Activated naive CD4-positive, alpha-beta T cell treated with anti-CD3 and anti-CD28 coated beads for 36 hours (primary cell): ENCODE measurements at places on chromosomes 2 and 18. TPM values are rescaled to one million over a fixed set of nuclear protein-coding genes. Genes with fewer than 3 reads are reported as not detected.

TANC1 gene
- total RNA-seq, result 2.3 TPM

CACNB4 gene
- 0.15 TPM for total RNA-seq

C2orf72 gene
- total RNA-seq, result not detected

RGPD3 gene
- total RNA-seq, result 0.20 TPM

IAH1 gene
- 70.2 TPM for total RNA-seq

NAT8 gene
- total RNA-seq, result not detected

GAL3ST2 gene
- total RNA-seq, result not detected

IL36B gene
- not detected for total RNA-seq

PLGLB1 gene
- not detected for total RNA-seq

FLACC1 gene
- 0.57 TPM for total RNA-seq

- DNase-seq, result no peak
Measured at GRCh38 chr2:235692671-235693171, 198.9 kb downstream of the AGAP1 start.

DNA sequence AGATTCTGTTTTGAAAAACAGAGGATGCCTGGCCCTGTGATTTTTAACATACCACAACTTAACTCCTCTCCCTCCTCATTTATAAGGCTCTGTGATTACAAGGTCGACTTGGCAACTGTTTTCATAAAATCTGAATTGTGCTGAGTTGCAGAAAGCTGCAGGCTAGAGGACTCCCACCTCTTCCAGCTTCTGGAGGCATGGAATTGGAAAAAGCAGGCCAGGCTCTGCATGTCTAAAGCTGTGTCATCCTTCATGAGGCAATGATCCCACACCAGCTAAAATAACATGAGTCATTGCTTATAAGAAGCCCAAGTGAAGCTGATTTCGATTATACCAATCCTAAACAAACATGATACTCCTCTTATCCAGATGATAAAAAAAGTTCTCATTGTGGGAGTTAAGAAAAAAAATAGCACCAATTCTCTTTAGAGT is 11.7 kb downstream of the ARHGAP28 start:
- DNase-seq, result no peak

GRCh38 chr2:111135910-111136297 is 15.2 kb downstream of the BCL2L11 start:
- peak; percentile 30 for DNase-seq

DNA sequence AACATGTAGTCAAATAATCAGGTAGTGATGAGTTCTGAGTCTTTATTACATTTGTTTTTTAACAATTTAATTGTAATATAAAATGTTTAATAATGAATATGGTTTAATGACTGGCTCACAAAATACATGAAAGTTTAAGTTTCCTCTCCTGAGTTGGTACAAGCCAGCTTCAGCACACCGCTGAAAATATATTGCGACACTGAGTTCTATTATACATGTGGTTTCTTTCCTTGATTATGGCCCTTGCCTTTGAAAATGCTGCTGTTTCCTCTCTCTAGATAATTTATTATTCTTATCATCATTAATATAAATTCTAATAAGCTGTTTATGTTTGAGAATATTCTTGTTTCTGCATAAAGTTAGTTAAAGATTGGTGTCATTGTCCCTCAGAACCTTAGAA is 249.3 kb downstream of the PARD3B start:
- DNase-seq, result no peak

DNA sequence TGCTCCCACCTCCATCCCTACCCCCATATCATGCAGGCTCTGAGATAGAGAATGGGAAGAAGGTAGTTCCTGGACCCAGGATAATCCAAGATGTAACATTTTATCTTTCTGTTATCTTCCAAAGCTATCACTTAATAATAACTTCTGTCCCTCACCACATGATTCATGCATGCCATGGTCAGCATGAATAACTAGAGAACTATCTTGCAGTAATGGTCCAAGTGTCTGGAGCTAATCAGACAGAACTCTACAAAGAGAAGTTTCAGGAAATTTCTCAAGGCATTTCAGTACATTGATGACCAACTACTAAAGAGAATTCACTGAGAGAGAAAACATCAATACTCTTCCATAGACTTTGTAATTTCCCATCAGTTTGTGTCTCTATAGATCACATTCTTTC is 1469.7 kb upstream of the PIK3C3 start:
- no peak for DNase-seq

- peak; percentile 45 for DNase-seq
Measured at GRCh38 chr2:20422402-20423271, 24.2 kb upstream of the RHOB start.

- no peak for DNase-seq
Measured at GRCh38 chr18:72122103-72122502, 422.0 kb downstream of the CBLN2 start.

DNA sequence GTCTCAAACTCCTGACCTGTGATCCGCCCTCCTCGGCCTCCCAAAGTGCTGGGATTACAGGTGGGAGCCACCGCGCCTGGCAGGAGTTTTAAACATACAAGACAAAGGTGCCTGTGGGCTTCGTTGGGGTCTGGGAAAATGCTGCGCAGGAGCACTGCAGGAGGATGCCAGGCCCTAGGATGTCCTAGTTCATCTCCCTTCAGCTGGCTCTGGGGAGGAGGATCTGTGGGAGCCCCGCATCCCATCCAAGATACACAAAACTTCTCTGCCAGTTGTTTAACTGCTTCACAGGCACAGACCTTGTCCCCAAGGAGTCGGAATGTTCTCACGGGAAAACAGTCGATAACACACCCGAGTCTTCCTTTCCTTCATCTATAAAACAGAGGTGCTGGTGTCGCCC is 89.1 kb downstream of the POLR1A start:
- no peak for DNase-seq

- no peak for DNase-seq
Measured at GRCh38 chr2:105102963-105103421, 65.1 kb downstream of the MRPS9 start.

DNA sequence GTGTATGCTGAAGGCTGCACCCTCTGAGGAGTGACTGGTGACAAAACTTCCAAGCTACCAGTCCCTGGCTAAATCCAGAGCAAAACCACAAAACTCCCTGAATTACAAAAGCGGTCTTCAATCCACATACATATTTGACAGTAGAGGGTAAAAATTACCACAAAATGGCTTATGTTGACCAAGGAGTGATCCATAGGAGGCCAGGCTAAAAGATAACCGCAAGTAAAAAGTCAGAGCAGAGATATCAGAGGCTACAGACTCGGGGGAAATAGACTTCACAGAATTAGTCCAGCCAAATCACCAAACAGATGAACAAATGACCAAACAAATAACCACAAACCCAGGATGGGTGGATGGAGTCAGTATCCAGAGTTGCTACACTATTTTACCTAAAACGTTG is 19.4 kb downstream of the STARD6 start:
- no peak for DNase-seq

DNA sequence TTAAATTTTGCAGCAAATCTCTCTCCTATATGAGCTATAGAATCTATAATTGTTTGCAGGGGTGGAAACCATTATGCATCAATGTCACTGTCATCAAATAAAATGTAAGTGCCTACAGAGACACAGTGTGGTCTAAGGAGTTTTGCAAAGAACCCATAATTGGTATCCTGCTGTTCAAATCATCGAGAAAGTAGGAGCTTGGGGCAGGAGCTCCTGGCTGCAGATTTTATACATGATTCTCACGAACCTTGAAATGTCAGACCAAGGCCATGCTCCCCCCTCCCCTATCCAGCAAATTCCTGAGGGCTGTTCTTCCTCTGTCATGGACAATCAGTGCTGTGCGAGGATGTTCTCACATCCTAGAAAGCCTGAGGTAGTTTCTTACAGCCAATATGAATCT is 119.5 kb upstream of the CYRIA start:
- no peak for DNase-seq

- no peak for DNase-seq
Measured at GRCh38 chr2:18703555-18703954, 114.2 kb upstream of the NT5C1B start.

DNA sequence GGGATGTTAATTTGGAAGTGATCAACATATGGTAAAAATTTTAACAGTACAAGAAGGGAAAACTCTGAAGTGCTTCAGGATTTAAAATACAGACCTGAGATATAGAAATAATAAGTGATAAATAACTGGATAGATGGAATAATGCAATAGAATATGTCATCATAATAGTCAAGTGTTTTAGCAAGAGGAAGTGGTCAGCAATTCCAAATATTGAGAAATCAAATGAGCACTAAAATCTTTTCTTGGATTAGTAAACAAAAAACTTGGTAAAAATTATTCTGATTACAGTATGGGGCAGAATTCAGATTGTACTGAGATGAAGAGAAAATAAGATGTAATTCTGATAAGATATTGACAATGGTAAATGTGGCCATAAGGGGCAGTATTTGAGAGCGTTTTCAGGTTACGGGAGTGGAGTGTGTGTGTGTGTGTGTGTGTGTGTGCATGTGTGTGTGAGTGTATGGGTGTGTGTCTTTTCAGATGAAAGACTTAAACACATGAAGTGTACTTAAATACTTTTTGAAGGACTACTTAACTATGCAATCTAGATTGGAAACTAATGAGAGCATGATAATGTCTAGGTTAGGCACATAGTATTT is 217.9 kb upstream of the ITGA4 start:
- peak; percentile 24 for DNase-seq

DNA sequence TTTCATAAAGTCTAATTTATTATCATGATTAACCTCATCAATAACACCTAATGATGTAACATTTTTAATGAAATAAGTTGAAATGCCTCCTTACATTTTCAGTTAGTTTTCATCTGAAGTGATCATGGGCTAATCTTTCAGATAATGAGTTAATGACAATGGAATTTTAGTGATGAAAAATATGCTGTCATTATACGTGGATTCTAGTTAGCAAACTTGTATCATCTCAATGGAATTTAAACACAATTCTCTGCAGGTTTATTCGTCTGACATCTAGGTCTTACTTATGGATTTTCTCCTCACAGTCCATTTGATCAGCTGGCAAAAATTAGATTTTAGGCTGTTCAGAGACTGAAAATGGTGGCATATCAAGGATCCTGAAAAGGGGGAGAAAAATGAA is 885.0 kb downstream of the SLC4A3 start:
- DNase-seq, result no peak

DNA sequence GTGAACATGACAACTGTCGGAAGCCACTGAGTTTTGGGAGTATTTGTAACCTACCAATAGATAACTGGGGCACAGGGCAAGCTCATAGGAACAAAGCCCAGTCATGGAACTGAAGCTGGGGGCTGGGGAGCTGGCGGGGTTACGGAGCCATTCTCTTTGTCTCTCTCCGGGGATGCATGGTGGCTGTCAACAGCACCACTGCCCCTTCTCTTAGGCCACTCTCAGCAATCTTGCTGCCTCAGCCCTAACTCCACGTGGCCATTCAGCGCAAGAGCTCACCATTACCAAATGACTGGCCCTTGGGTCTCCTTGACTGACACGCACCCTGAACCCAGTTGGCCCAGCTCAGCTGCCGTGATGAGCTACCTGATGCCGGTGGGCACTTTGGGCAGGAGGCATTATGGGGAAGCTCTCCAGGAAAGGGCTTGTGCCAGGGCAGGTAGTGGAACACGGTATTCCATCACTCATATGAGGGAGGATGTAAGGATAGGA is 33.6 kb upstream of the ODC1 start:
- DNase-seq, result no peak

DNA sequence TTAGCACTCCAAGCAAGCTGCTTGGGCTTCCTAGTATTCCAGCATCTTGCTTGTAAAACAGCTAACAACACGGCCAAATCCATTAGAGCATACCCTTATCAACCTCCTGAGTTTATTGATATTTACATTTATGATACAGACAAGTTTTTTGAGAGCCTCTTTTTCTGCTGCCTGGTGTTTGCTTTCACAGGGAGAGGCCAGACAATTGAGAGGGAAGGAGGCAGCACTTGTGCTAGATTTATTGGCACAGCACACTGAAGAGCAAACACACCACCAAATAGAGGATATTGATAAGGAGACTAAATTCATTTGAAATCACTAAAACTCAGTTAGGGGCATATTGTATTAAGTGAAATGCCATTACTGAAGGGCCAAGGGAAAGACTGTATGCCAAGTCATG is 1142.3 kb upstream of the FANCL start:
- DNase-seq, result no peak

- DNase-seq, result no peak
Measured at GRCh38 chr18:43482600-43482999, 205.3 kb upstream of the SYT4 start.

GRCh38 chr2:239348563-239349452 is 52.0 kb downstream of the HDAC4 start:
- no peak for DNase-seq

DNA sequence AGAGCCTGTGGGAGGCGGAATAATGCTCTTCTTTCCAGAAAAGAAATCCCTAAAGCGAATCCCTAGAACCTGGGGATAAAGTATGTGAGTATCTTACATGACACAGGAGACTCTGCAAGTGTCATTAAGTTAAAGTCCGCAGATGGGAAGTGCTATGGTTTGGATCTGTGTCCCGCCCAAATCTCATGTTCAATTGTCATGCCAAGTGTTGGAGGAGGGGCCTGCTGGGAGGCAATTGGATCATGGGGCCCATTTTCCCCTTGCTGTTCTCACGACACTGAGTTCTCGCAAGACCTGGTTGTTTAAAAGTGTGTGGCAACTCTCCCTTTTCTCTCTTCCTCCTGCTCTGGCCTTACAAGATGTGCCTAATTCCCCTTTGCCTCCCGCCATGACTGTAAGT is 207.8 kb downstream of the MYT1L start:
- no peak for DNase-seq

DNA sequence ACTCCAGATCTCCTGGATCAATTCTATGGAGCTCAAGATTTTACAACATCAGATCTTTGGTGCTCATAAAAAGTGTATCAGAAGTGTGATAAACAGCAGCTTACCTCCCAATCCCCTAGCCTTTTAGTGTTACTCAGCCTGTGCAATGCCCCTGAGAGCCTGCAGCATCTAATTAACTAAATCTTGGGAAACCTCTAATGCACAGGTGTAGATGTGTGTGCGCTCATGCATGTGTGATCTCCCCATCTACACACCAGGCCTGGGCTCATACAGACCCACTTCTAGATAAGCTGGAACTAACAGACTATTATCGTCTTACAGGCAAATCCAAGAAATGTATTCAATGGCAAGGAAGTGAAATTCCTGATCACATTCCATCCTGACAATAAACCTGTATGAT is 7.5 kb downstream of the SUCLG1 start:
- DNase-seq, result no peak

DNA sequence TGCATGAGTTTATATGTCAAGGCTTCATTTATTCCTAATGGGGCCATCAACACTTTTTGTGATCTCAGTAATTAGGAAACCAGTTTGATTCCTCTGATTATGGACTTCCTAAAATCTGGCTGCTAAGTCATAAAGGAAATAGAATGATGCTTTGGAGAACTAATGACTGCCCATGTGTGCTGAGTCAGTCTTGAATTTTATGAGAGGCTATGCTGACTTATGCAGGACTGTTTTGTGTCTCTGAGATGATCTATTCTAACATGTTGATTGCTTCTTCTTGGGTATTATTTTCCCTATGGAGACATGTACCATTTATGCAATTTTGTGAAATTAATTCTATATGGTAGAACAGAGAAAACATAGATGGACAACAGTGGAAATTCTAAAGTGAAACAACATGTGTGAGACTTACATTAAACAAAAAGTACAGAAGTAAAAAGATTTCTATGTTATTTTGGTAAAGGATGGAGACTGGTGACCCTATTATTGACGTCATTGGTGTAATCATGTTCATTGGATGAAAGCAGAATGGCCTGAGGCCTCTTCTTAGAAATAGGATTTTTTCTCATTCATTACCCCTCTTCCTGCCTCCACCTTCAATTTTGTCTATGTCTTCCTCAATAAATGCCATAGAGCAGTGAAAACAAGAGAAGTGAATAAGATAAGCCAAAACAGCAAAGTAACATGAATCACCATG is 1658.2 kb upstream of the PIK3C3 start:
- DNase-seq, result no peak

GRCh38 chr2:231502596-231502995 is 27.6 kb downstream of the NMUR1 start:
- no peak for DNase-seq
